NK-92 treated with Interleukin-12 subunit alpha and Interleukin-12 subunit beta, amount 100 ng/mL, for 24 hours (cell line): ENCODE measurements at places on chromosomes 5 and 9.

DNA sequence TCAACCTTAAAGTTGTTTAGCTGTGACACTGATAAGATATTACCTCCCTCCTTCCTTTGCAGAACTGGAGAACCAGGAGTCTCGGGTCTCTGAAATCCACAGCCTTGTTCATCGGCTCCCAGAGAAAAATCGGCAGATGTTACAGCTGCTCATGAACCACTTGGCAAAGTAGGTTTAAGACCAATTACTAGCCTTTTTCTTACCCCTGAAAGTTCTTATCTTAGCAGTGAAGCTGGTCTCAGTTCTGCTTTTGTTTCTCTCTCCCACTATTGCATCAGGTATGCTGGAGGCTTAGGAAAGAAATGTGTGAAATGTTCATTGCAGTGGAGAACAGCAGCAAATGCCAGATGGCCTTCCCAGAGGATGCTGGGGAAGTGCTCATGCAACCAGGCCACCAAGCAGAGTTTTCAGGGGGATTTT is 287.4 kb downstream of the ARHGAP26 start:
- no peak for DNase-seq

- DNase-seq = peak; percentile 10
Observed at GRCh38 chr5:170070556-170071412, 34.9 kb upstream of the FOXI1 start.

DNA sequence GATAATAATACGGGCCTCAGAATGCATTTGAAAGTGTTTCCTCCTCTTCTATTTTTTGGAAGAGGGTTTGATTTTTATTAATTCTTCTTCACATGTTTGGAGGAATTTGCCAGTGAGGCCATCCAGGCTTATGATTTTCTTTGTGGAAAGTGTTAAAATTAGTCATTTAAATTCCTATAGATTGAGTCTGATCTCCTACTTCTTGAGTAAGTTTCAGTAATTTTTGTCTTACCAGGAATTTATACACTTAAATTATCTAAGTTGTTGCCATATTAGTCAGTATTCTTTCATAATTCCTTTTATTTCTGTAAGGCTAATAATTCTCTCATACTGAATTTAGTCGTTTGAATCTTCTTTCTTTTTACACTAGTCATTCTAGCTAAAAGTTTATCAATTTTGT is 25.2 kb upstream of the HAPLN1 start:
- DNase-seq = no peak

DNA sequence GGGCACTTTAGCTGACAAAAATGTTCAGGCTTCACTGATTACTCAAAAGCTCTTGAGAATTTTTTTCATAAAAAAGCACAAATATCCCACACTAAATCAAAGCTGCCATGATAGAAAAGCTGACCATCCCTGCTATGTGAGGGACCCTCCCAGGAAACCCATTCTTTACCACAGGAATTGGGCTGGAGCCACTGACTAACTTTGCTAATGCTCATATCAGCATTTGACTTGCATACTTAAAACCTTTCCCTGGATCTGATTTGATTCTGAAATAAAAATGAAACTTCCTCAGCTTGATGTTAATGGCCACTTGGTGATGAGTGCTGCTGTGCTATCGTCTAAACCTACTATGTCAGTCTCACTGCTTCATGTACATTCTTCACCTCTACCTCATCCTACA is 243.6 kb downstream of the PRELID2 start:
- DNase-seq = no peak

- peak; percentile 27 for DNase-seq
Observed at GRCh38 chr9:105414947-105415661, 32.7 kb upstream of the FSD1L start.

GRCh38 chr9:2524601-2525000 is 97.0 kb upstream of the VLDLR start:
- DNase-seq = no peak

DNA sequence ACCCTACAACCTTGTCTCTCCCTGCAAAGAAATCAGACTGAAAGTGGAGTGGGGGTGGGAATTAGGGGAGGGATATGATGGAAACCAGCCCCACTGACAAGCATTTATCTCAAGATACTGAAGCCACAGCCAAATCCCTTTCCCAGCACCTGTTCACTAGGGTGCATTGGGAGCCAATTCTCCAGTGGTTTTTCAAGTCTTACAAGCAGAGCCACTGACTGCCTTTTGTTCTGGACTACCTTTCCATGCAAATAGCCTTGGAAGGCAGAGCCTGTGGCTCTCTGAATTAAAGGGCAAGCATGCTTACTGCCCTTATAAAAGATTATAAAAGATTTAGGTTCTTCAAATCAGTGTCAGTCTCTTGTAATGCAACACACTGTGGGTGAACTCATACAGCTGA is 8.8 kb upstream of the GGTA1 start:
- no peak for DNase-seq

GRCh38 chr5:17907094-17907493 is 272.8 kb downstream of the TAF11L14 start:
- DNase-seq = no peak

GRCh38 chr5:58680503-58680902 is 97.6 kb downstream of the RAB3C start:
- DNase-seq = no peak

DNA sequence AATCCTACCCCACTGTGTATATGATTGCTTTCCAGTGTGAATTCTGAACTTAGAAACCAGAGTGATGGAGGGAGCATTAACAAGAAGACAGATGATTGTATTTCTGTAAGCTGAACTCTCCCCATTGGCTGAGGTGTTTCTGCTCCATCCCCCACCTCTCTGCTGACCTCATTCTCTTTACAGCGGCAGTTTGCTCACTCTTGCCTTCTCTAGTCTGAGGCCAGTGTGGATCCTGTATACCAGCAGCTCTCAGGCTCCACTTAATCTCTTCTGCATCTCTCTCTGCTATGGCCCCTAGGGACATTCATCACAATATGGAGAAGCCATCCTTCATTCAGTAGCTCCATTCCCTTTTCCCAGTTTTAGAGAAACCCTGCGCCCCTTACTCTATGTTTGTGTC is 358.8 kb downstream of the MAN2A1 start:
- DNase-seq = no peak

GRCh38 chr5:111278858-111279504 is 54.8 kb downstream of the CAMK4 start:
- DNase-seq = peak; percentile 12

- DNase-seq = no peak
Observed at GRCh38 chr5:93892481-93892880, 151.1 kb upstream of the POU5F2 start.

DNA sequence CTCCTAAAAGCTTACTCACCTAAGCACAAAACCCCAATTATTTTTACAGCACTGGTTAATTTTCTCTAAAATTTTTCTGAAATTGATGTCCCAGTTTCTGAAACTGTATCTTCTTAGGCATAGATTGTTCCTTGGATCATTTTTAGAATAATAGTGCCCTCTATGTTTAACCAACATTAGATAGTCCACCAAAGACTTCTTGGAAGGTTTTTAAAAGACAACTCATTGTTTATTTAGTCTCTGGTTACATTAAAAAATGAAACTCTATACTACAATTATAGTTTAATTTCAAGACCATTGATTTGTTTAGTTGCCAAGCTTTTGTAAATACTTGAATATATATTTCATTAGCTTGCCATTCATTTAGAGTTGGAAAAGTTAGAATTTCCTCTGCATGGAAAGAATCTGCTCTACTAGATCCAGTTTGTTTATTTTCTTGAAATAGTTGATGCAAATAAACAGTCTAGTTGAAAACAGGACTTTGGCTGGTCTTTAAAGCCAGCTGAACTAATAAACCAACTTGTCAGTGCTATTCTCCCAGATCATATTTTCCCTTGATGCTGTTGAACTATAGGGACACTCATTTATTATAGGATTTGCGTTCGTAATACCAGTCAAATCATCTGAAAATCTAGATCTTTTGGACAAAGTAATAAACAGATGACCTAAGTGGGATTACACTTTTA is 990.5 kb downstream of the TLE1 start:
- no peak for DNase-seq

DNA sequence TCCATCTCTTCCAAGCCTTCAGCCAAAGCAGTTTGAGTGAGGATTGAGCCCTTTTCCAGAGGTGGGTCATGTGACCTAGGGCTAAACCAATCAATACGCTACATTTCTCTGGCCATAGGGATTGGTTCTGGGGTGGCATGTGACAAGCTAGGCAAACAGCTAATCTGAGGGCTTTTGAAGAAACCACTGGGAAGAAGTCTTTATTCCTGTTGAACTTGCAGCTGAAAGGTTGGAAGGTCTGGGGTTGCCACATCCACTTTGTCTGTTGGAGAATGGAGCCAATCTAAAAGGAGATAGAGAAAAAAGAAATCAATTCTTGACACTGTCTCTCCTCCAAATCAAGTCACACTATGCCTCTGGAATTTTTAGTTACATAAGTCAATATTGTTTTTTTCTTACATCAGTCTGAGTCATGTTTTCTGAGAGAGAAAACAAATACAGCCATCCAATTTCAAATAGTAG is 637.8 kb upstream of the WWC1 start:
- DNase-seq = no peak

DNA sequence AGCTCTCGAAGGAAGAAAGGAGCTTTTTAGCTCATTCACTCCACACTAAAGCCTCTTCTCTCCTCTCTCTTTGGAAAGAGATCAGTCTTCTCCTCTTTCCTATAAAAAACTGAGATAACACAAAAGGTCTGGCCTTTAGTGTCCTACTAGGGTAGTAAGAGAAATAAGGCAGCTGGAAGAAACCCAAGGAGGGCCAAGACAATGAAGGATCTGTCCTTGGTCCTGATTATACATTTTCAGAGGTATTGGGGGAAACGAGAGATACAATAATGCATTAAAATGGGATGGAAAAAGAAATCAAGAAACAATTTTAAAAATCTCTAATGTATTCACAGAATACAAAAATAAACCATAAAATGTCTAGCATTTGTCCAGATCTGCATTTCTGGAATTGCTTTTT is 184.0 kb downstream of the SLF1 start:
- DNase-seq = no peak

- no peak for DNase-seq
Observed at GRCh38 chr5:151208481-151208914, 15.4 kb downstream of the CCDC69 start.

GRCh38 chr5:127812570-127812969 is 109.4 kb downstream of the CCDC192 start:
- DNase-seq = no peak

- DNase-seq = no peak
Observed at GRCh38 chr5:180296771-180297170, 4.9 kb upstream of the MAPK9 start.

- no peak for DNase-seq
Observed at GRCh38 chr9:35727676-35728040, 4.3 kb downstream of the TLN1 start.

DNA sequence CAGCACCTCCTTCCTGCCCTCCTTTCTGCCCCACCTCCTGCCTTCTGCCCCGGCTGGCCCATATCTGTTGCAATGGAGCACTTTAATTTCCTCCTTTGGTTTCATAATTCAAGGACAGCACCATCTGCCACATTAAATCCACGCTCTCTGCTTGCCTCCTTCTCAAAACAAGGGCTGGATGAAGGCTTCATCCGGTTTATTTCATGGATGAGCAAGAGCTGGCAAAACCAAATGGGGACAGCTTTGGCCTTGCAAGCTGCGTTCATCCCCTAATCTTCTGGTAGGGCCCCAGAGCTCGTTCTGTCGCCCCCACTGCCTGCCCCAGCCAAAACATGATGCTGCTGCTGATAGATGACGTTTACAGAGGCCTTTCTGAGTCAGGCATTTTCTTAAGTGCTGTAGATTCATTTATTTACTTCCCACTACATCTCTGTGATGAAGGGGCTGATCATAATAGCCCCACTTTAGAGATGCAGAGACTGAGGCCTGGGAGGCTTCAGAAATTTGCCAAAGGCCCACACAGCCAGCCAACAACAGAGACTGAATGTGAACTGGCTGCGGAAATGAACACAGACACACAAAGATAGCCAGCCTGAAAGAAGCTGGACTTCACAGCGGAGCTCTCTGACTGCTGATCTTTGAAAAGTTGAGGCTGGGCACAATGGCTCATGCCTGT is 115.6 kb upstream of the CPEB4 start:
- DNase-seq = no peak

GRCh38 chr9:105053209-105053652 is 125.3 kb upstream of the ABCA1 start:
- DNase-seq = peak; percentile 50

GRCh38 chr5:158559643-158560042 is 540.1 kb downstream of the EBF1 start:
- DNase-seq = no peak

GRCh38 chr5:35146406-35146805 is 83.9 kb downstream of the PRLR start:
- DNase-seq = no peak

GRCh38 chr5:108345541-108346171 is 36.2 kb downstream of the FBXL17 start:
- DNase-seq = no peak

DNA sequence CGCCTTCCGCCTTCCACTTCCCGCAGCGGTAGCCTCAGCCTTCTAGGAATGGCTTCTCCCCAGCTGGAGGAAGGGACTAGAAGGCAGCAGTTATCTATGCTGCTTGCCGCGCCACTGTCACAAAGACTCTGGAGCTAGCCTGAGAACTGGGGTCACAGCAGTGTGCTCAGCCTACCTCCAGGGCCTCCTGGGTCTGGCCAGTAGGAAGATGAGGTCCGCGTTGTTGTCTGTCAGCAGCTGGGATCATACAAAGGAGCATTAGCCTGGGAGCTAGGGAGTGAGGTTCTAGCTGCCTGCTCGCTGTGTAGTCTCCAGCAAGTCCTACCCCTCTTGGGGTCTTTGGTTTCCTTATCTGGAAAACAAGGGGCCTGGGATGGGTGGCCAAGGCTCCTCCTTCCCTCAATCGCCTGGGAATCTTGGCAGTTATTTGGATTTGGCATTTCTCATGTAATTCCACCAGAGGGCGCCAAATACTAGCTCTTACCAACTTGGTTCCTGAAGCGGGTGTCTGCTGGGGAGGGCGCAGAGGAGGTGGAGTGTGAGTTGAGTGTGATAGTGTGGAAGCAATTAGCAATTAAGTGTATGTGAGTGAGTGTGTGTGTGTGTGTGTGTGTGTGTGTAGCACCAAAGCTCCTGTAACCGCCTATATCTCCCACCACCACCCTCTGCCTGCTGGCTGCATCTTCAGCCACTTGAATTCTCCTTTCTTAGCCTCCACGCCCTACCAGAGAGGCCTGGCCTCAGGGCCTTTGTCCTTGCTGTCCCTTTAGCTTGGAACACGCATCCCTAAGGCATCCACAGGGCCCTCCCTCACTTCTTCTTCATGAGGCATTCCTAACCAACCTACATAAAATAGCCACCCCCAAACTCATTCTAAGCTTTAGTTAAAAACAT is 97.1 kb downstream of the ENTREP1 start:
- peak; percentile 37 for DNase-seq

GRCh38 chr5:146917931-146918330 is 39.4 kb upstream of the PPP2R2B start:
- DNase-seq = no peak

GRCh38 chr9:22693156-22693555 is 246.5 kb downstream of the DMRTA1 start:
- no peak for DNase-seq

DNA sequence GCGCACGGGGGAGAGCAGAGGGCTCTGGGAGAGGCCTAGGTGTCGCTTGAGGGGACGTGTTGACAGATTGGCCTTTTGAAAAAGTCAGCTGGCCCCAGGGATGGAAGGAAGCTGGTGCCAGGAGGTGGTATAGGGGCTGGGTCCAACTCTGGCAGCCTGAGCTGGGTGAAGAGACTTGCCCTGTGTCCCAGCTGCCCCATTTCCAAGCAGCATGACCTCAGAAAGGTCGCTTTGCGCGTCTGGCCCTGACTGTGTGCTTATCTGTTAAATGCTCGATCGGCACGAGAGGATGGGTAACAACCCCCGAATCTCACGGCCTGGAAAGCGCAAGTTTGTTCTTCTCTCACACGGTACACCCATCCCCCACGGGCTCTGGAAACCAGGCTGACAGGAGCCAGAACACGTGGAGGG is 31.2 kb upstream of the LAMC3 start:
- no peak for DNase-seq
